HCEC 1CT (cell line): ENCODE measurements at places on chromosomes 5 and 9.
A peak's percentile ranks its signal among the peaks of the same experiment; 100 is the strongest.

DNA sequence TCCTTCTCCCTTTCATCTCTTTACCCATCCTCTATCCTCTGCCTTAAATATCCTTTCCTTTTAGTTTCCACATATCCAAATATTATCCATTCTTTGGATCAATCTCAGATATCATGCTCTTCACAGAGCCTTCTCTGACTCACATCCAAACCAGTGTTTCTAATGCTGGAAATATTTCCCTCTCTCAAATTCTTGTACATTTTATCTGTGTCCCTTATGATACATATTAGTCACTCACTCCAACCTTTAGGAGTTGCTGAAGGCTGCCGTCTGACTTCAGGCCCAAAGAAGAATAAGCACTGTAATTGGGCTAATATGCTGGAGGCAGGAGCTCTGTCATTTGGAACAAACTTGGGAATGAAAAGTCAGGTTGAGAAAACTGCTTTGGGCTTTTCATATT, 156.4 kb upstream of the RUSC2 start:
- peak; percentile 91 for DNase-seq

DNA sequence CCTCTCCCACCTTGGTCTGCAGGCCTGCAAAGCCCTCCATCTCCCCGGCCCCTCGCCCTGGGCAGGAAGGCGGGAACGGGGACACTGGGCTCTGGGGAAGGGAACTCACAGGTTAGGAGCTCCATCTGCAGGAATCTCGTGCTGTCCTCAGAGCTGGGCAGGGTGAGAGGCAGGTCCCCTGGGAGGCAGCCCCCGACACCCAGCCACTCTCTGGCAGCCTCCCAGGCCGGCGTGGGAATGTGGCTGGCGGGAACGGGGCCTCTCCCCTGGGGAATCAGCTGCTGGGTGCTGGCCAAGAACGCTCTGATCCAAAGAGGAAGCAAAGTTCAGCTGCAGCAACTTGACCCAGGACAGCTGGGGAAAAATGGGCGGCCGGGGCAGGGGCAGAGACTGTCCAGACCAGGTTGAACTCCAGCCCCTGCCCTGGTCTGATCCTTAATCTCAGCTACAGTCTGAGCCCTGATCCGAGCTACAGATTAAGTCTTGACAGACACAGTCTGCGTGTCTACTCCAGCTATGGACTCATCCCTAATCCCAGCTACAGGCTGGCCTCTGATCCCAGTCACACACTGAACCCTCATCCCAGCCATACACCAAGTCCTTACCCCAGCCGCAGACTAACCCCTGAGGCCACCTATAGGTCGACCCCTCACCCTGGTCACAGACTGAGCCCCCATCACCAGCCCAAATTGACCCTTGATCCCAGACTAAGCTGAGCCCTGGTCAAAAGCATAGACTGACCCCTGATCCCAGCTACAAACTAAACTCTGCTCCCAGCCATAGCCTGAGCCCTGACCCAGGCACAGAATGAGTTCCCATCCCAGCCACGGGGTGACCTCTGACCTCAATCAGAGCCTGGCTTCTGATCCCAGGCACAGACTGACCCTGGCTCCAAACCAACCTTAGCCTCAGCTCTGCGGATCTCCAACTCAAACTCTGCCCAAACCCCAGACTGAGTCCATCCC, 37.3 kb upstream of the EGFL7 start:
- peak; percentile 29 for DNase-seq

DNA sequence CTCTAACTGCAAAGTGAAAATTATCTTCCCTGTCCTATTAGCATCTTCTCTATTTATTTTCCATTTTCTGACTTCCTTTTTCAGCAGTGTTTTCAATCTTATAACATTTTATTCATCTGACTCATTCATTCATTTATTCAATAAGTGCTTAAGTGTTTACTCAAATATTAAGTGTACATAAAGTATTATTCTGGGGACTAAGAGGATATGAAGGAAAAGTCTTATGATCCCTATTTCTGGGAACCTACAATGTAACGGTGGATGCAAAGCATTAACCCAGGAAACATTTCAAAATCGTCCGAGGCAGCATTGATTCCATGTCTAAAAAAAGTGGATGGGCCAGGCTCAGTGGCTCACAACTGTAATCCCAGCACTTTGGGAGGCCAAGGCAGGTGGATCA, 19.4 kb upstream of the TRPM6 start:
- no peak for DNase-seq

- no peak for DNase-seq
These were observed 232.5 kb downstream of the PARP8 start for GRCh38 chr5:50898966-50899365.

DNA sequence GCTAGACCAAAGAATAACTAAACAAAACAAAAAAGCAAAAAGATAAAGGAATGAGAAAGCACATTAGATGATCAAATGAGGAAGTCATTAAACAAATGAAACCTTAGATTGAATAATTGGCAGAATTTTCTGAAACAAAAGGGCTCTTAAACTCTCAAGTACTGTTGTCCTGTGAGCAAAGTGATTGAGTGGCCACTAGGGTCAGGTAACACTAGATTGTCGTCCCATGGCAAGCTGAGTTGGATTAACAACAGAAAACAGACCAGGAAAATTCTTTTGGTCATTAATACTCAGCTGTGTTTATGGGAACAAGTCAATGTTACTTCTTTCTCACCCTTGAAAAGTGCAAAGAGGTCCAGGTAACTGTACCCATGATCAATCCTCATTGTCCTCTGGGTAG, 81.6 kb upstream of the MRPS30 start:
- no peak for DNase-seq

DNA sequence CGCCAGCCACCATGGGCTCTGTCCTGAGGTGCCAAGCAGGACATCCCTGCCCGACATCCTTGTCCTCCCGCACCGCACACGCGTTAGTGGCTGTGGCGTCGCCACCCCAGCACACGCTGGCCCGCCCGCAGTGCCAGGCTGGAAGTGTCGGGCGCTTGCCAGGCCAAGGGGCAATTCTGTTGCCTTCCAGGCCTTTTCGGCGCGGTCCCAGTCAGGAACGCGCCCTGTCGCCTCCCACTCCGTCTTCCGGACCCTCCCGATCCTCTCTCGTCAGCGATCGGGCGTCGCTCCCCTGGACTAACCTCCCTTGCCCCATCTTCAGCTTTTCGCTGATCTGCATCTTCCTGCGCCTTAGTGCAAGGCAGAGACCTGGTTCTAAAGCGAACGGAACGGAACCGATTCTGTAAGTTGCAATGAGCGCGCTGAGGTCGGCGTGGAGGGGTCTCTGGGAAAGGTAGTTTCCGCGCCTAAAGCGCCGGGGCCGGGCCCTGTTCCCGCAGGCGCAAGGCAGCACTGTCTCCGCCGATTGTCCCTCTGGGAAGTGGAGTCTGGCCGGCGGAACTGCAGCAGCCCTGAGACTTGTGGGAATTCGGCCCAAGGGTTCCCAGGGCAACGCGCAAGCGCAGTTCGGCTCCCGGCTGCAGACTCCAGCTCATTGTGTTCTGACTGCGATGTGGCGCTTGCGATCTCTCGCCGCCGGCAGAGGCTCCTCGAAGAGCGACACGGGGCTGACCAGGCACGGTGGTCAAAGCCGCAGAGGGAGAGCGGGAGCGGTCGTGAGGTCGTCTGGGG, at the start of gene ZNF454:
Gene ZNF454 (plus strand): TSS at position 630 of the 792 bp plus-strand sequence. CDS start 1,594 bp downstream, outside the sequence.
- no peak for DNase-seq

DNA sequence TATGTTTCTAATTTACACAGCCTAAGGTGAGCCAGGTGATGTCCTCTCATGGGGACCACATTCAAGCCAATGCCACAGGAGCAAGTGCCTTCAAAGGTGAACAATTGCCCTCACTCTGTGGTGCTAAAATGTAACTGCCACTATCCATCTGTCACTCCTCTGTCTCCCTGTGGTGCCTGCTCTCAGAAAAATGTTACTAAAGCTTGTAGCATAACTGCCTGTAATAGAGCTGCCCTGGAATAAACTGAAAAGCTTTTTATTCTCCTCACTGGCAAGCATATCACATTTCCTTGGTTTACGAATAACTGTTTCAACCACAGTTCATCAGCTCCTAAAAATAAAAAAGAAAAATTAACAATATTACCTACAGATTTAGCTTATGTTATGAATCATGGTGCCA, 142.4 kb downstream of the ST8SIA4 start:
- no peak for DNase-seq

DNA sequence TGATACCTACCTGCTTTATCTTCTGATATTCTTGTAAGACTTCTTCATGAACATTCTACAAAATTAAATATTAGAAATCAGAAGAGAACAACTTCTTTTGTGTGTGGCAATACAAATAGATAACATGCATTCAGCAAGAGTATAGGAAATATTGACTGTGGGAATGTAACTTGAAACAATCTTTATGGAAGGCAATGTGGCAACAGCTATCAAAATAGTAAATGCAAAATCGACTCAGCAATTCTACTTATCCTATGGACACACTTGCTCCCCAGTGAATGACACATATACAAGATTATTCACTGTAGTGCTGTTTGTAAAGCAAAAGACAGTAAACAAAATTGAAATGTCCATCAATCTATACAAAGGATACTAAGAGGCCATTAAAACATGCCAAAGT, 66.5 kb upstream of the GLRX start:
- DNase-seq, result no peak

DNA sequence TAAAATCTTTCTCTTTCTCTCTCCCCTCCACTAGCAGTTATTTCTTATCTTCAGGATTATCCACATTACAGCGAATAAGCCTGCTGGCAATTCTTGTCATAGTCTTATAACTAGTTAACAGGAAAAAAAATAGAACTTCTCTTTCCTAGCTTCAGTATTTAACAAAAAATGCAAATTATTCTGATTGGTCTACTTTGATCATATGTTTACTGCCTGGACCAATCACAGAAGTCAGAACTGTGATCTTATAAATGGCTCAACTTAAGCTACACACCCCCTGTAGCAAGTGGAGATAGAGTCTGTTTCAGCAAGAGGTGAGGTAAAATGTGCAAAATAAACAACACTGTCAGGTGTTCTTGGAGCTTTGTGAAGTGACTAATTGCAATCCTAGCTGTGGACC, 389.4 kb upstream of the TUSC1 start:
- DNase-seq, result no peak

GRCh38 chr5:169445191-169445590, 138.4 kb upstream of the SPDL1 start:
- no peak for DNase-seq

- peak; percentile 75 for DNase-seq
These were observed 75.4 kb downstream of the SLC38A9 start for GRCh38 chr5:55636683-55637082.

DNA sequence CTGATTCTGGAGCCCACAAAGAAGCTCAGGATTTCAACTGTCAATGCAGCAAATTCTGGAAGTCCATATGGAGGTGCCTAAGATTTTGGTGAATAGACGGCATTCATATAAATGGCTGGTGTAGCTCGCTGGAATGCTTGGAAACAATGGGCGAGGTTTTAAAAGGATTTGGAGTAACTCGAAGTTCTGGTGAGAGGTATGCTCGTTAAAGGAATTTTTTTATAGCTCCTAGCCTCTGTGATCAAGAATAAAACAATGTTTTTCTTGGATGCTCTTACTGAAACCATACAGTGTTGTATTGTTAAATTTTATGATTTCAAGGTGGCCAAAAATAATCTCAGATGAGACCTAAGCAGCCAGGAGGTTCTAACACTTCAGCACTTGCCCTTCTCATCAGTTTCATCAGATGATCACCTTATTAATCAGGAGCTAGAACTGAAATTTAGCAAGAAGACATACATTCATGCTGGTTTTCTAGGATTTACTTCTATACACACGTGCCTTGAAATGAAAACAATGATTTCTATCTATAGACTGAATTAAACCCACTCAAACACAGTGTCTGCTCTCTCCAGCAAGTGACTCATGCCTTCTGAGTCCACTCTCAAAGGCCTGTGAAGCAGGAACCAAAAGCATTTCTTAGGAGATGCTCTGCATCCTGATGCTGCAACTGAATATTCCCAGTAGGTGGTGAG, 79.2 kb downstream of the OTULIN start:
- DNase-seq, result no peak

- peak; percentile 55 for DNase-seq
These were observed 216.0 kb downstream of the KDM4C start for GRCh38 chr9:6973762-6974161.

- peak; percentile 44 for DNase-seq
These were observed 82.8 kb upstream of the TLE1 start for GRCh38 chr9:81772144-81772543.

GRCh38 chr5:107504424-107504823, 166.3 kb downstream of the EFNA5 start:
- no peak for DNase-seq

DNA sequence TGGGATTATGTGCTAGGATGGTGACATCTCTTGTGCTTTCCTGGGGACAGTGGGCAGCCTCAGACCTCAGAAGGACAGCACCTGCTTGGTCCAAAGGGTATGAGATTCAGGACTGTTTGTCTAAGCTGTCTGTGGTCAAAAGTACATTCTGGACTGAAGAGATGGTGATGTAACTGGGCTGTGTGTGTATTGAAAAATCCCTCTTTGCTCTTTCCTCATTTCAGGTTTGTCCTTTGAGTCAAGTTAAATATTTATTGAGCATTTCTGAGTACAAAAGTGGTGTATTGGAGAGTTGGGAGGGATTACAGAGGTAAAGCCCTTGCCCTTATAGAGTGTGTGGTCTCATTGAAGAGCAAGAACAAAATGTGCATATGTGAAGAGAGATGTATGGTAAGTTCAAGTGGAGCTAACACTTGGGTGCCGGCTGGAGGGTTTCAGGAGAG, 46.7 kb downstream of the RCL1 start:
- no peak for DNase-seq

- no peak for DNase-seq
These were observed 102.4 kb downstream of the MED27 start for GRCh38 chr9:131977109-131977838.

DNA sequence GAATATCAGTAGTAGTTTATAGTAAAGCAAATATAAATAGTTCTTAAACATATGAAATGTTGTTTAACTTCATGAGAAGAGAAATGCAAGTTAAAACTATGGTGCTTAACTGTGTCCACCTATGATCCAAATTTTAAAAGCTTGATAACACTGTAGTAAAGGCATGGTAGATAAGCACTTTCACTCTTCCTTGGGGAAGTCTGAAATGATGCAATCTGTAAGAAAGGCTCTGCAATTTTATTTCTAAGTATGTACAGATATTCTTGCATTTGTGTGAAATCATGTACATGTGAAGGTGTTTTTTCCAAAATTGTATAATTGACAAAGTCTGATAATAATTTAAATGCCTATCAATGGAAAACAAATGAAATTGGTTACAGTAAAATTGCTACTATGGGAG, 66.9 kb downstream of the SYK start:
- no peak for DNase-seq

GRCh38 chr9:31519424-31519823, 865.0 kb upstream of the ACO1 start:
- DNase-seq, result no peak

GRCh38 chr9:18921366-18922075, 111.5 kb downstream of the SAXO1 start:
- no peak for DNase-seq

- no peak for DNase-seq
These were observed 257.8 kb downstream of the TRIM32 start for GRCh38 chr9:116944714-116945534.

DNA sequence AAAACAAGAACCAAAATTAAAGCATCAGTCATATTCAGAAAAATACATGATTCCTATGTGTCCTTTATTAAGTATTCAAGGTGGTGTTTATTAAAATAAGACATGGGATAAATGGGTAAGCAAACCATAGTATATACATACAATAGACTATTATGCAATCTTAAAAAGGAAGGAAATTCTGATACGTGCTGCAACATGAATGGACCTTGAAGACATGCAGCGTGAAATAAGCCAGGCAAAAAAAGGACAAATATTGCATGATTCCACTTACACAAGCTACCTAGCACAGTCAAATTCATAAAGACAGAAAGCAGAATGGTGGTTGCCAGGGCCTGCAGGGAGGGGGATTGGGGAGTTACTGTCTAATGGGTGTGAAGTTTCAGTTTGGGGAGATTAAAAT, 127.7 kb downstream of the DMAC1 start:
- DNase-seq, result no peak

GRCh38 chr5:110687485-110687884, 39.0 kb downstream of the TMEM232 start:
- no peak for DNase-seq
